ENCODE measurements at places on chromosomes 11 and 22.

DNA sequence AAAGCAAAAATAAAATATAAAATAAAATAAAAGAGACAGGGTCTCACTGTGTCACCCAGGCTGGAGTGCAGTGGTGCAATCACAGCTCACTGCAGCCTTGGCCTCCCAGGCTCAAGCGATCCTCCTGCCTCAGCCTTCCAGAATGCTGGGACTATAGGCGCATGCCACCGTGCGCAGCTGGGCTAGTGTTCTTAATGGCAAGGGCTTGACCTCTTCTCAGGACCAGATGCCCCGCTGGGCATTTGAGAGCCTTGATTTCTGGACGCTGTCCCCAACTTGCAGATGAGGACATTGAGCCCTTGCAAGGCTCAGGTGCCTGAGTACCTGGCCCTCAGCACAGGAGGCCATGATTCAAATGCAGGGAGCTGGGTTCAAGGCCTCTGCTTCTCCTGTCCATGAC lies 82.6 kb downstream of the DHCR7 start:
- no peak for DNase-seq

DNA sequence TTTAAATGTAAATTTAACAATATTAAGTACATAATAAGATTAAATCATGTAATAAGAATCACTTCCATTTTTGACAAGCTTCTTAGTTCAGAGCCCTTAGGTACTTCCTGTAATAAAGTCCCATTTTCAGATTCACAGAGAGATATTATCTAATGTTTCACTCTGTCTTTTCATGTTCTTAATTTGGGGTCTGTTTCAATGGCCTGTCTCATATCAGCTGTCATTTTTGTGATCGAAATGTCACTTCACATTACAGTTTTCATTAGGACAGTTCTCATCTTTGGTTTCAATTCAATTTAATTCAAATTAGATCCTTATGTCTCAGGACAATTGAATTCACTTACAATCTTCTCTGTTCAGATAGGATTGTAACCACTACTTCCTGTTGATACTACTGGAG lies 22.6 kb upstream of the OLFML1 start:
- DNase-seq: no peak

DNA sequence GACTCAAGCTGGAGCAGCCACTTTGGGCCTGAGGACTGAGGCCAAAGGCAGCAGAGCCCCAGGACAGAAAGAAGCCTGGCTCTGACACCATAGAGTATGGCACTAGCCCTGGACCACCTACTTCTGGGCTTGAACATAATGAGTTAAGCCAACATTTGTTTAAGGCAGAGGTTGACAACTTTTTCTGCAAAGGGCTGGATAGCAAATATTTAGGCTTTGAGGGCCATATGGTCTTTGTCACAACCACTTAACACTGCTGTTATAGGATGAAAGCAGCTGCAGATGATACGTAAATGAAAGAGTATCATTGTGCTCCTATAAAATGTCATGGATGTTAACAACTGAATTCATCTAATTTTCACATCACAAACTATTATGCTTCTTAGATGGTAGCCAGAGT lies 16.6 kb downstream of the OSBP start:
- no peak for DNase-seq

GRCh38 chr11:110087812-110088534 lies 5.2 kb upstream of the ZC3H12C start:
- no peak for DNase-seq

- no peak for DNase-seq
Measured at GRCh38 chr11:40185793-40186192, 1273.7 kb downstream of the LRRC4C start.

DNA sequence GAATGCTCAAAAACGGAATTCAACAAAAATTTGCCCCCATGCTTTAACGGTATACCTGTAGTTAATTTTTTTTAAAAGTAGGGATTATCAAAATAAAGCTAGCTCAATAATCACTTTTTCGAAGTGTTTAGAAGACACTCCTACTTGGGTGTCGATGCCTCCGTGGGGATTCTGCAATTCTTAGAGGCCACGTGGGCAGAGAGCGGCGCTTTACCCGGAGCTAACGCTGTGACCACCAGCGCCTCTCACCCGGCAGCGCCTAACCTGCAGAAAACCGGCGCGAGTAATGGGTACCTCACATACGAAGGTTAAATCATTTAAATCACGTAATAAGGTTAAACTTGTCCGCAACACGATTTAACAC lies 583 bp downstream of the TAF1D start:
- peak; percentile 40 for DNase-seq

- no peak for DNase-seq
Measured at GRCh38 chr11:12073436-12073835, 37.0 kb upstream of the MICAL2 start.
